ENCODE measurements at places on chromosomes 13 and 19.

GRCh38 chr19:42250183-42250665 is 4.7 kb downstream of the ERF start:
- no peak for DNase-seq

- DNase-seq: peak; percentile 29
These were observed 46.8 kb downstream of the TSSK6 start for GRCh38 chr19:19468424-19469050.

DNA sequence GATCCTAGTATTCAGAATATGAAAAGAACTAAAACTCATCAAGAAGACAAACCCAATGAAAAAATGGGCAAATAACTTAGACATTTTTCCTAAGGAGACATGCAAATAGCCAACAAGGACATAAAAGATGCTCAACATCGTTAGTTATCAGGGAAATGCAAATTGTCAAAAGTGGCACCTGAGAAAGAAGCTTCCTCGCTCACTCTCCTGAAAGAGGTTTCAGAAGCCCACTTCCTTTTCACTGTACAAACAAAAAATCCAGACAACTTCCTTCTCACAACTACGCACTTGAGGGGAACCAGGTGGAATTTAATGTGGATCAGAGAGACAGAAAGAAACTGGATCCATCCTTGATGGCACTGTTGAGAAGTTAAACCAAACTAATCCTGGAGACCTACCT is 41.5 kb downstream of the KLF12 start:
- no peak for DNase-seq

GRCh38 chr19:47523473-47523872 is 8.6 kb upstream of the NAPA start:
- DNase-seq: no peak

- DNase-seq: peak; percentile 22
These were observed 4.3 kb upstream of the PALM3 start for GRCh38 chr19:14066134-14066533.

GRCh38 chr13:106858903-106859532 is 291.1 kb upstream of the ARGLU1 start:
- DNase-seq: no peak

DNA sequence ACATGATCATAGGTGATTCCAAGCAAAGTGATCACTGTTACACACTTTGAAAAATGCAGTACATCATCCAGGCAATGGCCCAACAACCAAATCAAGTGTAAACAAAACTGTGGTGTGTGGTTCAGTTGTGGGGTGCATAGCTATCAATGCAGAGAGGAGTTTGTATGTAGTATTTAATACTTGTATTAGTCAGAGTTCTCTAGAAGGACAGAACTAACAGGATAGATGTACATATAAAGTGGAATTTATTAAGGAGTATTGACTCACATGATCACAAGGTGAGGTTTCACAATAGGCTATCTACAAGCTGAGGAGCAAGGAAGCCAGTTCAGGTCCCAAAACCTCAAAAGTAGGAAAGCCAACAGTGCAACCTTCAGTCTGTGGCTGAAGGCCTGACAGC is 249.3 kb upstream of the HTR2A start:
- no peak for DNase-seq

- peak; percentile 55 for DNase-seq
These were observed 1.2 kb downstream of the RFXAP start for GRCh38 chr13:36820222-36820621.

DNA sequence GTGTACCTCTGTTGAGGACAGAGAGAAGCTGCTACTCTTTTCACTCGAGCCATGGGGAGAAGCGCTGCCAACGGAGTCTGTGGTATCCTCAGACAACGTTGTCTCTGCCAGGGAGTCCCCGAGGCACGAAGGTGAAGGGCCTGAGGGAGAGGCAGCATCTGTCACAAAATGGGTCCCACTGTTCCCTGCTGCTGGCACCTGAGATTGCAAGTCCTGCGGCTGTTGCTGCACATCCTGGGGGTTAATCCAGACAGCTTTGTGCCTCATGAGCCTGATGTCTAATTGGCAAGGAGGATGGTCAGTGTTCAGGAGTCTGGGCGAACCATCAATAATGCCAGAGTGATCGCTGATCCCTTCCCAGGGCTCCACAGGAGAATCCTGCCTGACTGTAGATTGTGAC is 15.0 kb downstream of the RUBCNL start:
- no peak for DNase-seq

GRCh38 chr19:8673276-8673891 is 25.2 kb downstream of the ACTL9 start:
- DNase-seq: no peak

DNA sequence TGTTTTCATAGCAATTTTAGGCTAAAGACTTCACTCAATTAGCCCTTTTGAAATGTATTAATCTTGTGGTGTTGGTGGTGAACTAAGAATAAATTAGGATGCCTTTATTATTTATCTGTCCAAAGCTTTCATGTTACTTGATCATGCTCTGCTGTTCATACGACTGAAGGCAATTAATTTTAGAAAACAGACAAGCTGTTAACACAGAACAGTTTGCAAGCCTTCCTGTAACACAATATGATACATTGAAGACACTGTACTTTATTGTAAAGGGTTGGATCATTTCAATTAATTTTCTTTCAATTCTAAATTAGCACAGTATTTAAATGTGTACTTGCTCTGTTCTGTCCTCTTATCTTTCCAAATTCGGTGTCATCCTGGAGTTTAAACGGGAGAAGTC is 794.3 kb upstream of the MIR17HG start:
- DNase-seq: no peak

DNA sequence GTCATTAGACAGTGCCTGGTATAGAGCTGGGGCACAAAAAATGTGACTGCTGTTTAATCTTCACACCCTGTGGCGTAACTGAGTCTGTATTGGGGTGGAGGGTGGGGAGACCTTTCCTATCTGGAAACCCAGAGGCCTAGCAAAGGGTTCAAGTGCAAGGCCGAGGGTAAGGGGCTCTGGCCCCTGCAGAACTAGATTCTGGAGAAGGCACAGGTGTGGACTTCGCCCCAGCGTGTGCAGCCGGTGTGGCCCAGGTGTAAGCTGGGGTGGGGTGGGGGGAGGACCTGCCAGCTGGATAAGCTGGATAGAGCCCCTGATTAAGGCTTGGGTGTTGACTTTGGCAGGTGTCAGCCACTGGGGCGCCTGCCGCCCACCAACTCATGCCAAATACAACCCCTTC is 1.3 kb downstream of the RAB3D start:
- no peak for DNase-seq

DNA sequence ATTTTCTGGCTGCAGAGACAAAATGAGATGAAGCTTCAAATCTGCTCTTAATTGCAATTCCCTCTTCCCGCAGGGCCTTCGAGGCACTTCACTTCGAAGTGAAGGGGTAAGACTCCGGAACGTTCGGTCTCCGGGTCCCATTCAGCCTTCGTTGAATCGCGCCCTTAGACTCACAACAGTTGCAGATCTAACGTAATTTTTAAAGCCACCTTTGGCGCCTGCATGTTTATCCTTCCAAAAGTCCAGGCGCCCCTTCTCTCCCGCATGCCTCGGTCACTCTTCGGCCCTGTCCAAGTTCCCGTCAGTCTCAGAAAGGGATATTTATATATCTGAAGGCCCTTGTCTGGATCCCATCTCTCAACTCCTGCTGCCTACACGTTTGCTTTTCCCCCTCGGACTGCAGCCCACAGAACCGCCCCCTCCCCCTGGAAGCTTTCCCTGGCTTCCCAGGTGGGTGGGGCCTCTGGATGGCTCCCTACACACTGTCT is 915 bp upstream of the KCTD12 start:
- DNase-seq: no peak

- DNase-seq: peak; percentile 20
These were observed 6.0 kb upstream of the CCER2 start for GRCh38 chr19:38917921-38918491.

Measured in MV-4-11 (cell line).